ENCODE measurements at places on chromosomes 12 and 14.

- no peak for DNase-seq
Measured at GRCh38 chr14:73227812-73228781, 9.2 kb upstream of the PAPLN start.

GRCh38 chr12:44157359-44157758, 321.5 kb downstream of the TMEM117 start:
- no peak for DNase-seq

- no peak for DNase-seq
Measured at GRCh38 chr14:104641753-104642539, 37.4 kb upstream of the TMEM179 start.

- DNase-seq = peak; percentile 94
Measured at GRCh38 chr12:76859611-76860010, 19.2 kb downstream of the CSRP2 start.

DNA sequence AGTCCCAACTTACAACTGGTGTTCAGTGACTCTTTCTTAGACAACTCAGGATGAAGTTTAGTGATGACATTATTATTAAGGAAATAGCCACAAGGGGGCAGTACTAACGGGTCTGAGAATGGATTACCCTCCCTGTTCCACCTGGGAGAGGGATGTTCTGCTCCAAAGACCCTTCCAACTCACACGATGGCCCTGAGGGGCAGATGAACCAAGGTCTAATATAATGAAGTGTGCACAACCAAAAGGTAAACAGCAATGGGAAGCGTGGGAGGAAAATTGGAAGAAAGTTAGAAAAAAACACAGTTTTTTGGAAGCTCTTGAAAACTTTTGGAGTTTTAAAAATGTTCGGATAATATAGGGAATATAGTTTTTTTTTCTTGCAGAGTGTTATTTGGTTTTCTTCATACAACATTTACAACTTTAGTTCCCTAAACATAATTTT, 24.0 kb downstream of the FGF6 start:
- DNase-seq = peak; percentile 65

DNA sequence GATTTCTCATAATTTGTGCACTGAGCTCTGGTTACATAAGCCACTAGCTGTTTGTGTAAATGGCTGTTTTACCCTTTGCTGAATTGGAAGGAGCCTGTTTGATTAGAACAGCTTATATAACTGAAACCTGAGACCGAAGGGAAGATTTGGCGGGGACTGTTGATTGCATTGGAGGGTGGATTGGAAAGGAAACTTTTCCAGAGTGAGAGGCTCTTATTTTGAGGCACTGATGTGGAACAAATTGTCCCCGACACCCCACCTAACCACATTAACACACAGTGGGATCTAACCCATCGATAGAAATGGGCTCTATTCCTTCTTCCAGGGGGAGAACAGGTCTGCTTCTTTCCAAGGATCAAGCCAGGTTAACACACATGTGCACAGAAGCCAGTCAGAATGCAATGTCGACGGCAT, 51.7 kb downstream of the TMEM30B start:
- no peak for DNase-seq

Data from hematopoietic multipotent progenitor cell treated with erythropoietin and hydrocortisone succinate and interleukin-3 and kit ligand, for 4 days (in vitro differentiated cells).